ENCODE measurements at places on chromosomes 12 and 14.

DNA sequence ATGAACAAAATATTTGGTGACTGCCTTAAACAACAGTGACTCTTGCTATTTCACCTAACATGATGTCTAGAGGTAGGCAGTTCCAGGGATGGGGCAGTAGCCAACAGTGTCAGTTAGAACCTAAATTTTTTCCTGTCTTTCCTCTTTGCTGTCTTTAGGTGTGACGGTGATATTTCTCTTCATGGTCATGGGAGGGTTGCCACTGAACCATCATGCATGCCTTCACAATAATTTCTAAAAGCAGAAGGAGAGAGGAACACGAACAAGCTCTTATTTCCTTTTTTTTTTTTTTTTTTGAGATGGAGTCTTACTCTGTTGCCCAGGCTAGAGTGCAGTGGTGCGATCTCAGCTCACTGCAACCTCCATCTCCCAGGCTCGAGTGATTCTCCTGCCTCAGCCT lies 2.4 kb downstream of the CCDC63 start:
- DNase-seq: no peak

GRCh38 chr12:32266756-32267155 lies 132.6 kb upstream of the FGD4 start:
- DNase-seq: no peak

DNA sequence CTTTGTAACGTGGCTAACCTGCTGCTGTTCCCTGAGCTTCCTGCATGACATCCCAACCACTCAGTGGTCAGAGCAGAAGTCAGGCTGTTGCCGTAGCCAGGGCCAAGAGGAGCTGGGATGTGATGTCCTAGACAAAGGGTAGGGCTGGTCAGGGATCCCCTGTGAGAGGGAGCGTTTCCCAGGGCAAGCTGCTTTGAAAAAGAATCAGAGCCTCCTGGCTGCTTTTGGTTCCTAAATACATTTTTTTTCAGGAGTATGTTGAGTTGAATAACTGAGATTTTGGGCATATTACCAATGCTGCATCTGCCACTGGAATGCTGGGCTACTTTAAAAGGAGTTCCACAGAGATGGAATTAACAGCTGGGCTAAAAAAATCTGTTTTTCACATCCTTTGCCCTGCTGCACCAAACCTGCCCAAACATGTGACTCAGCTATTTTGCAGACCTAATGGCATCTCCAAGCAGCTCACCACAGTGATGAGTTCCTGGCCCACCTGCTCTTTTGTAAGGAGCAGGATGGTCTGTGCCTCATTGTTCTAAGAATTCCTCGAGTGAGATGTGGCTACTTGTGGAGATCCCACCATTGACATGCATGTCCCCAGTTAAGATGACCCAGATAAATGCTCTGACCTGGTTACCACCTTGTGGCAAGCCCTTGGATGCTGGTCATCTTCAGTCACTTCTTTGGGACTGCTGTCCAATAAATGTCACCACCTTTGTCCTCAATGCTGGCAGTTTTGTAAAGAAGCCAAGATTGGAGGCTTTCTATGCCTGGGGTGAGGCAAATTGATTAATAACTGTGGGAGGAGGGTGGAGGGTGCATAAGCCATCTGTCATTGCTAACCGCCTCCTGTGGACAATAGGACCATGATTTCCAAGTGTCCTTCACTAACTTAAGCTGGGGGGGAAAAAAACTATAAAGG lies 24.1 kb downstream of the ANKRD13A start:
- no peak for DNase-seq

DNA sequence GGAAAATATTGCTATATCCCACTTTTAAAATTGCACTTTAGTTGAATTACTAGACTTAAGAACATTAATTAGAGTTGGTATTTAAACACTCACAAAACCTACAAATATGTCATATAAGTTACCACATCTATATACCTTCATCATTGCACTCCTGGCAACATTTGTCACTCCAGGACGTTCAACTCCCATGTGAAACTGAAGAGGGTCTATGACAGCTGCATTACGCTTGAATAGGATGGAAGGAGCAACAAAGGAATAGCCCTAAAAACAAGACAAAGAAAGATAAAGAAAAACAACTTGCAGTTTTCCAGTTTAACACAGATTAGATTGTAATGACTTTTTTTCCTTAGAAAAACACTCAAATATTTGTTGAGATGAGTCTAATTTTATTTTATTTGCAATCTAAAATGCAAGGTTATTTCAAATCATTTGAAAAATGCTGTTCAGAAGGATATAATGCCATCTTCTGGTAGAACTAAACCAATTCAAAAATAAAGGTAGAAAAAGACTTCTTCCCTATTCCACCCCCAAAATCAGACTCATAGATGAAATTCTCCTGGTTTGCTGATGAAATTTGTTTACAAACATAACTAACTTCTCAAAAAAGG lies 84.3 kb upstream of the TTC7B start:
- DNase-seq: no peak

DNA sequence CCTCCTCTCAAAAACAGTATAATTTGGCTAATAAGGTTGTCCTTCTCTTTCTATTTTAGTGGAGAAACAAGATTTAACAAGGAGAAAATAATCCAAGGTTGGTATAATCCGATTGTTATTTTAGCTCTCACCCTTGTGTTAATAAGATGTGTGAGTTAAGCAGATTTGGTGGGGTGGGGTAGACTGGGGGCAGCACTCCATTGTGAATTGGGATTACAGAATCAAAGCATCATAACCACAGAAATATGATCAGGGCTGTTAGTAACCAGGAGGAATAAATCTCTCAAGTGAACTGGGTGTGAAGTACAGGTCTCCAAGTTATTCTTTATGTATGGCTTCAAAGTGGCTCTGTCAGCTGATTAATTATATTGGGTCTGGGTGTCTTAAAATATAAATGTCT lies 10.2 kb downstream of the TIGAR start:
- DNase-seq: no peak

- no peak for DNase-seq
These were observed 64.3 kb downstream of the PCNX1 start for GRCh38 chr14:70971560-70971959.

GRCh38 chr12:115922952-115923564 lies 354.4 kb downstream of the MED13L start:
- no peak for DNase-seq

DNA sequence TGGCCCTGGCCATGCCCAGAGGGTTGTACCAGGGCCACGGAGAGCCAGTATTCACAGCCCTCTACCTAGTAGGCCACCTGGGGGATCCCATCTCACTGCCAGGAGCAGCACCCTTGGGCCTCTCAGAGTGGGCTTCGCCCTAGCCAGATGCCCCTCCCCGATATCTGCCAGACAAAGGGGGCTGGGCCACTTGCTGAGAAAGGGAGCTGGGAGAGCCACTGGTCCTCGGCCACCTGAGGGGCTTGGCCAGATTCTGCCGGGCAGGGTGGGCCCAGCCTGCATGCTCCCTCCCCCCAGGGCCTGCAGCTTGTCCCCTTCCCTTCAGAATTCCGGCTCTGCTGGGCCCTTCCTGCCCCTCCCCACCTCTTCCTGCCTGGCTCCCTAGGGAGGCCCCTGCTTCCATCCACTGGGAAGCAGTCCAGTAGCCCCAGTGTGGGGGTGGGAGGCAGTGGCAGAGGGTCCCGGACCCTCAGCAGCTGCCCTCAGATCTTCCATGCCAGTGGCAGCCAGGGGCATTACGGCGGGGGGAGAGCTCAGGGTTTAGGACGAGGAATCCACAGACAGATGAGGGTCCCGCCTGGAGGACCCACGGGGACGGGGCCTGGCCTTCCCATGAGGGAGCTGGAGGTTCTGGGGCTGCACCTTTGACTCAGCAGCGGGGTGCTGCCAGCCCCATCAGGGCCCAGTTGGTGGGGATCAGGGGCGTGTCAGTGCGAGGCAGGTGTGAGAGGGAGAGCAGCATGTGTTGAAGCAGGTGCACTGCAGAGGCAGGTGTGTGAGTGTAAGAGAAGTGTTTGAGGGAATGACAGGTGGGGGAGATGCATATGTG lies 2.4 kb downstream of the CRIP2 start:
- DNase-seq: no peak

GRCh38 chr12:64193931-64194330 lies 28.2 kb downstream of the KICS2 start:
- DNase-seq: no peak

DNA sequence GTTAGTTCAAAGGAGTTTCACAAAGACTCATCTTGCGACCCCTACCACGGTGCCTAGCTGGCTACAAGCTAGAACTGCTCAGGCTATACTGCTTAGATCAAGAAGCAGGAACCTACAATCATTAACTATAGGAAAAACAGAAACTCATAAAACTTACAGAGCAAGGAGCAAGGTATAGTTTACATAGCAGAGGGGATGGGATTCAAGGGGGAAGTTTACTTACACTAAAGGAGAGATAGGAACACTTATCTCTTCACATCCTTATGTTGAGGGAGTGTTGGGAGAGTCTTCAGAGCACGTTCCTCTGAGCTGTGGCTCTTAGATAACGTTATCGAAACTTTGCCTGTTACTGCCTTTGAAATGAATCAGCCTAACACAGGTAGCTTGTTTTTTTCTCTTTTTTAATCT lies 58.1 kb downstream of the FSCB start:
- no peak for DNase-seq

GRCh38 chr12:52141306-52141705 lies 50.5 kb downstream of the KRT80 start:
- no peak for DNase-seq

DNA sequence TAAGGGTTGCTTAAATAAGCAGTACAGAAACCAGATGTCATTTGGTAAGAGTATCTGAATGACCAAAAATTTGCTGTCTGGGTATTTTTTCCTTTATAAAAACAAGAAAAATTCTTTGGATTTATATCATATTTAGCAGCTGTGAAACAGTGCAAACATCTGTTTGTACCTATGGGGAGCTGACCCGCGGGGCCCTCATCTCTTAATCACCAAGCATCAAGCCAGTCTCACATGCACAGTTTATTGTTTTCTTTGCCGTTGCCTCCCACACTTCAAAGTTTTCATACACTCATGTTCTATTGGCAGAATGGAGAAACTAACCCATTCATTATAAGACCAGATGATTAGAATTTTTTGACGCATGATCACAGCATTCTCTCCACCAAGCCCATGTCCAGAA lies 142.2 kb downstream of the BMP4 start:
- no peak for DNase-seq

GRCh38 chr12:7806863-7807487 lies 17.8 kb downstream of the NANOG start:
- DNase-seq: peak; percentile 24

GRCh38 chr12:101891462-101891971 lies 14.1 kb downstream of the DRAM1 start:
- DNase-seq: no peak

- no peak for DNase-seq
These were observed 50.3 kb downstream of the RPS6KA5 start for GRCh38 chr14:91010153-91010533.

GRCh38 chr12:55847603-55848291 lies 5.0 kb upstream of the MMP19 start:
- no peak for DNase-seq

GRCh38 chr12:124761871-124762270 lies 101.8 kb downstream of the SCARB1 start:
- DNase-seq: no peak

DNA sequence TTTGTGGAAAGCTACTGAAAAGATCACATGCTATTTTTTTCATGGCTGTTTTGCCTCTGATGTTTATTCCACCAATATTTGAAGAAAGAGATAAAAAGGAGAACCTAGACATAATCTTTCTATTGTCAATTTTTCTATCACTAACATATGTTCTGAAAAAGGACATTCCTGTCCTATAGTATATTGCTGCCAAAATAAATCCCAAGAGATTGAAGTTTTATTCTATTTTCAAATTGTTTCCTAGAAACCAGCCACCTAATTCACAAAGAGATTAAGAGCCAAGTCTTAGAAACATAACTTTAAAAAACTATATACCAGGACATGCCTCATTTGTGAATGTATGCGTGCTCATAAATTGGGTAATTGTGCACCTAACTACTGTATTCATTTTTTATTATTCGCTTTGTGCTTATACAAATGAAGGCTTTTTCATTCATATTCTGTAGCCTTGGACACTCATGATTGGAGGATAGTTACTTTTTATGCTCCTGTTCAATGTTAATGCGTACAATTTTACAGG lies 200.7 kb downstream of the FUT8 start:
- no peak for DNase-seq

DNA sequence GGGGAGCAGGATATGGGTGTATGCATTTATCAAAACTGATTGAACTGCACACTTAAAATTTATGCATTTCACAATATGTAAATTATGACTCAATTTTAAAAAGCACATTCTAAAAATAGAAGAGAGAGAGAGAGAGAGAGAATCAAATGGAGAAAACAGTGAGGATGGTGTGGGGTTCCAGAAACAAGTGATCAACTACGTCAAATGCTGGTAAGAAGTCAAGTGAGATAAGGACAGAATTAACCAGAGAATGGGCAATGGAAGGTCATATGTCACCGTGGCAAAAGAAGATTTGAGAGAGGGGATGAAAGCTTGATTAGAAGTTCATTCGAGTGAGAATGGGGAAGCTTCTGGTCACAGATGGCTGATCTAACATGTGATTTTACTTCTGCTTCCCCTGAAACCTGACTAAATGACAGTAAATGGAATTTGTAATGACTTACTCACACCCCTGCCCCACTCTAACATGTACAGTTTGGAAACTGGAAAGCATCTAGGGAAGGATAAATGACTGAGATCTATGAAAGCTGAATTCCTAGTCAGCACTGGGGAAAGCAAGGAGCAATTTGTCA lies 276.5 kb upstream of the AMIGO2 start:
- DNase-seq: no peak

DNA sequence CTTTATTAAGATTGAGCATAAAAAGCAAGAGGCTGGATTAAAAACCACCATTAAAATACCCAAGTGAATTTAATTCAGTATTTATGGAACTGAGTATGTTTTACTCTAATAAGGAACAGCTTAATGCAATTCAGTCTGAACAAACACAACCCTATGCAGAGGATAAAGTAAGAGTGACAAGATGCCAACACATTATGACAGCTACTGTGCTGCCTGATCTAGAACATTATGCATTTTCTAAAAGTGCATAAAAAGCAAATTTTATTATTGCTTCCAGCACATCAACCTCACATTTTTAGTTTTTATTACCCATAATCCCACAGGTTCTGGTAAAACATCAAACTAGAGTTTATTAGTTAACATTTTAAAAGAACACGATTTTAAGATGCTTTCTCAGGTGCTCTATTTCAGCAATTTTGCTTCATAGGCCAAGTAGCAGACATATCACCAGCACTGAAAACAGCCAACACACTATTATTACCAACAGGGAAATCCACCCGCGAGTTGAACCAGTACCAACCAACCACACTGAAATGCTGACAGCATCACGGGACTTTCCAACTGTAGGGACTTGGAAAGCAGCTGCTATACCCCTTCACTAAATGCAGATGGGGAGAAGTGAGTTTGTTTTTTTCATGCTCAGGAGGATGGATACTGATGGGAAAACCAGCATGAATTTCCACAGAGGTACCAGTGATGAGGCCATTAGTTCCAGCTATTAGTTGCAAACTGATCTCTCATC lies 372.1 kb downstream of the KCNH5 start:
- DNase-seq: no peak

DNA sequence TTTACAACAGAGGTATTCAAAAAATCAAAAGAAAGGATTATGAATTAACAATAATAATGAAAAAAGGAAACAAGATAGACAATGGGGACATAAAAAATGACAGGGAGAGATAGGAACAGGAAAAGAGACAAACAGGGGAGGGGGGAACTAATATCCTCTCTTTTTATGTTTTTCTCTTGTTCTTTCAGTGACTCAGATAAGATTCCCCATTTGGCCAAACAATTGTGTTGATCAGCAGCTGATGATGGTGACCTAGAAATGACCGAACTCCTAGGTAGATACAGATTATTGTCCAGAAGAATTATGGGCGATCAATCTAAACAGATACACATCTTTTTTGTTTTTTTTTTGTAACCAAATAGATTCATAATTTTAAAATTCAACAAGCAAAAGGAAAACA lies 1277.2 kb upstream of the FLRT2 start:
- DNase-seq: no peak
